ENCODE measurements at places on chromosomes 2 and 18.

GRCh38 chr2:68971591-68972231 is 2.7 kb upstream of the GKN1 start:
- no peak for DNase-seq

DNA sequence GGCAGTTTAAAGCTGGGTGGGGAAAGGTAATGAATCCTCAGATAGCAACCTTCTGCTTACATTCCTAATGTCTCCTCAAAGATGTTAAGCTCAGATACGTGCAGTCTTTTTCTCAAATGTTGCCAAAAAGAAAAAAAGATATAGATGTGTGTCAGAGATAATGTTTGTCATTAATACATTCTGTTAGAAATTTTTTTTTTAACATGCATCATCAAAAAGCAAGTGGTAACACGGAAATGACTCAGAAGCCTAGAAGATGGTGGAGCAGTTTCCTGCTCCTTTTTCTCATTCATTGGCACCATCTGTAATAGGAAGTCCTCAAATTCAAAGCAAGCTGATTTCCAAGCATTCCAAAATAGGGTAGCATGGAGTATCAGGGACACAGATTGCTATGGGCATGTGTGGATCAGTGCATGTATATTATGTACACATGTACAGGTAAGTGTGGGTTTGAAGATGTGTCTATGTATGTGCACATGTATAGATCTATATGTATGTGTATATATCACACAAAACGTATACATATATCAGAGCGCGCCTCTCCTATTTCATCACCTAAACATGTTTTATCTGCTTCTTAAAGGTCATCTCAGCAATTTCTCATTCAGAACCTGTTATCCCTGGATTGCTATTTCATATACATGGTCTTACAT is 79.9 kb upstream of the ITGB6 start:
- no peak for DNase-seq

- DNase-seq: no peak
Measured at GRCh38 chr2:67834482-67834881, 228.3 kb downstream of the C1D start.

GRCh38 chr2:46072101-46072820 is 224.9 kb upstream of the EPAS1 start:
- DNase-seq: no peak

DNA sequence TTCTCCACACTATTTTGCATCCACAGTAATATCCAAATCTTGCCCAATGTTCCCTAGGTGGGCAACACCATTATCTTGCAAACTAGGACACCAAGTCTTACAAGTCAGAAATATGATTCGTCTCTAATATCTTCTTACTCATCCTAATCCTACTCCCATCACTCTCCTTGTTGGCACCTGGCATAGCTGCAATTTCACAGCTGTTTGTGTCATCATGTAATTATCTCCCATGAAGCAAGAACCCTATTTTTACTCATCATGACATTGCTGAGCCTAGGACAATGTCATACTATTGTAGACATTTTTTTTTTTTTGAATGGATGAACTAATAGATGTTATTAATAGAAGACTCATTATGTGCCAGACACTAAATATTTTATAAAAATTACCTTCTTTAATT is 91.3 kb upstream of the CCDC141 start:
- no peak for DNase-seq

DNA sequence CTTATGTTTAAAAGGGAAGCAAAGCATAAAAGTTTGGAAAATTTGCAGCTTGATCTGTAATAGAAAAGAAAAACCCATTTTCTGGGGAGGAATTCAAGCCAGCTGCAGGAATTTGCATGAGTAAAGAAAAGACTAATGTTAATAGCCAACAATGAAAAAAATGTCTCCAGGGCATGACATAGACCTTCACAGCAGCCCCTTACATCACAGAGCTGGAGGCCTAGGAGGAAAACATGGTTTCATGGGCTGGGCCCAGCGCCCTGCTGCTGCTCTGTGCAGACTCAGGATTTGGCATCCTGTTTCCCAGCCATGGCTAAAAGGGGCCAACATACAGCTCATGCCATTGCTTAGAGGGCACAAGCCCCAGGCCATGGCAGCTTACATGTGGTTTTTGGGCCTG is 411.6 kb upstream of the MC4R start:
- DNase-seq: no peak

- no peak for DNase-seq
Measured at GRCh38 chr2:32277363-32277673, 386 bp upstream of the YIPF4 start.

- DNase-seq: no peak
Measured at GRCh38 chr2:196361606-196362326, 190.4 kb upstream of the STK17B start.

DNA sequence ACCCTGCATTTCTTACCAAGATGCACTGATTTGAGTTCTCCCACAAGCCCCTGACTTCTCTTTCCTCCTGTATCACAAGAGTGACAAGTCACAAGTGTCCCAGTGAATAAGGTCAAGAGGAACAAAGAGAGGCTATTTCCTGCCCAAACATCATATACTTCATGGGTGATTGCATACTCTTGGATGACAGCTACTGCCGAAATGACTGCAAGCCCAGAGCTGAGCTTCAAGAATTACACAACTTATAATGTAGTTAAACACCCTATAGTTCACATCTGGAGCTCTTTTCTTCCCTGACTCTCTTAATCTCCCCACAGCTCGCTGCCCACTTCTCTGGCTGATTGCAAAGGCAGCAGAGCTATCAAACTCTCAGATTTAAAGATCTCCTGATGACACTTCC is 289.7 kb upstream of the PARD3B start:
- no peak for DNase-seq

DNA sequence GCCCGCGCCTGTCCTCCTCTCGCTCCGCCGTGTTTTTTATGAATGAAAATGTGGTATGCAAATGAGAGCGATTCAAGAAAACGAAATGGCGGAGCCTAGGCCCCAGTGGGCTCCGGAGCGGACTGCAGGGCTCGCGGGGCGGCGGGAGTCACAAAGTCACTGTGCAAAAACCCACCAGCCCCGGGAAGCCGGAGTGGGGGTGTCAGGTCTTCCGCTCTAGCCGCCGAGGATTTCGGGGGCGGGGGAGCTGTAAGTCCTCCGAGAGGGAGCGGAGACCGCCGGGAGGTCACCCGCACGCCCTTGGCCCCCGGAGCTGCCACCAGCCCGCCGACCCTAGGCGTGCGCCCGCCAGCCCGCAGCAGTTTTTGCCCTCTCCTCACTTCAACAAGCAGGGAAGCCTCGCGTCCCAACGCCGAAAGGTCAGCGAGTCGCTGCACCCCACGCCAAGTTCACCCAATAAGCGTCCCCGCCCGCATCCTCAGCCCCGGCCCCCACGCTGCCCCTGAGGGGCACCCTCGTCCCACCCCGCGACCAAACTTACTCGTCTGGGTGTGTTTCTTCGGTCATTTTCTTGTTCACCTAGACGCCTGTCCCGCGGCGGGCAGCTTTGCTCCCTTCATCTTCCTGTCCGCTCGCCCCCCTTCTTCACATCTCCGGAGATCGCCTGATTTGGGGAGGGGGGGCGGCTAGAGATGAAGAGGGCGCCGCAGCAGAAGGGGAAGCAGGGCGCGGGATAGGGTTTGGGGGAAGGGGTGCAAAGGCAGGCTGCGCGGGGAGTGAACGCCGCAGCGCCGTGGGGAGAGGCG is 775 bp downstream of the SPRED2 start:
- DNase-seq: no peak

Data from hematopoietic multipotent progenitor cell treated with erythropoietin and hydrocortisone succinate and interleukin-3 and kit ligand, for 17 days (in vitro differentiated cells).